ENCODE measurements at places on chromosomes 3 and 15. TPM values are rescaled to one million over a fixed set of nuclear protein-coding genes. Genes with fewer than 3 reads are reported as not detected.

The CPEB1 gene
- total RNA-seq: 15.2 TPM

The COLQ gene
- total RNA-seq: 4.8 TPM

DNA sequence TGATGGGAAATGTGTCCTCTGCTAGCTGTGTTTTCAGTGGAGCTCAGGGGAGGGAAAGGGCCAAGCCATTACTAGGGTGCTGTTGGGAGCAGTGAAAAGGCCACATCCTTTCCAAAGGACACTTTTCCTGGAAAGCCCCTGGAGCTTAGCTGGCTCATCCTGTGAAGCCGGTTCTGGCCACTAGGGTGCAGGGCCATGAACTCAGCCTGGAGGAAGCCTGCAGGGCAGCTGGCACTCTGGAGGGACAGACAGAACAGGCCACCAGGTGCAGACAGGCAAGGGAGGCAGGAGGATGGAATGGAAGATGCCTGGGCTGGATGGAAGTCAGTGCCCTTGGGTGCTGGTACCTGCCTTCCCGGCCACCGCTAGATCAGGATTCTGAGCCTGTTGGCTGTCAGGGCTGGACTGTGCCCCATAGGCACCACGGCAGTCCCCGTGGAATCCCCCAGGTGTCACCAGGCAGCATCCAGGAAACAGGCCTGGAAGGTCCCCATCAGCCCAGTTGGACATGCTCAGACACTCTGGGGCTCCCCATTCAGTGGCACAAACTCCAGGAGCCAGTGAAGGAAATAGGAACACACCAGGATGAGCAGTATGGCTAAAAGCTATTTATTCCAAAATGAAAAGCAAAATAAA is 76.2 kb upstream of the C2CD4B start:
- DNase-seq: peak; percentile 61

DNA sequence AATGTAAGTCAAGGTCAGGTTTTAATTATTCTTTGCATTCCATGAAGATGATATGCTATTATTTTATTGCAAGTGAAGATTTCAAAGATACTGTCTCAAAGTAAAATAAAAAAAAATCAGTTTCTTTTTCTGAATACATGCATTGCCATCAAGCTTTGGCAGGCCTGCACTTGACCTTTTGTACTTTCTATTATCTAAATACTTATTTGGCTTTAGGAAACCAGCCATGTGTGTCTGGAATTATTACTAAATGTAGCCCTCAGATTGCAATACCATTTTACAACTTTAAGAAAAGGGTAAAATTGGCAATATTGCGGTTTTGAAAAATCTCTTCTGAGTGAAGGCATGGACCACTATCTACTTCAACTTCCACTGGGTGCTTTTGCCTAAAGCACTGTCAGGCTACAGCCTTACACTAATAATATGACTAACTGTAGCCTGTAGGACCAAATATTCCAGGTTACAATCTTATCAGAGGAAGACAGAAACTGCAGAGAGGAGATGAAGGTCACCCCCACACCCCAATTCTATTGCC is 349.4 kb upstream of the DCBLD2 start:
- no peak for DNase-seq

Data from glutamatergic neuron (in vitro differentiated cells).